ENCODE measurements at places on chromosomes 3 and 15. TPM values are rescaled to one million over a fixed set of nuclear protein-coding genes. Genes with fewer than 3 reads are reported as not detected.

The ZPLD1 gene
- total RNA-seq, result not detected

The SPINK8 gene
- total RNA-seq, result not detected

The MUC4 gene
- total RNA-seq, result not detected

The SAMD7 gene
- total RNA-seq, result not detected

The BNC1 gene
- total RNA-seq, result 2.4 TPM

The SLC6A1 gene
- not detected for total RNA-seq

The WDR72 gene
- 5.9 TPM for total RNA-seq

The ZNF662 gene
- total RNA-seq, result 0.04 TPM

The SLCO2A1 gene
- not detected for total RNA-seq

- DNase-seq, result peak; percentile 86
Measured at GRCh38 chr3:99751649-99752048, 66.0 kb upstream of the CMSS1 start.

GRCh38 chr3:127634653-127635052 lies 5.7 kb downstream of the PODXL2 start:
- no peak for DNase-seq

- peak; percentile 33 for DNase-seq
Measured at GRCh38 chr3:107662124-107662507, 139.4 kb downstream of the BBX start.

DNA sequence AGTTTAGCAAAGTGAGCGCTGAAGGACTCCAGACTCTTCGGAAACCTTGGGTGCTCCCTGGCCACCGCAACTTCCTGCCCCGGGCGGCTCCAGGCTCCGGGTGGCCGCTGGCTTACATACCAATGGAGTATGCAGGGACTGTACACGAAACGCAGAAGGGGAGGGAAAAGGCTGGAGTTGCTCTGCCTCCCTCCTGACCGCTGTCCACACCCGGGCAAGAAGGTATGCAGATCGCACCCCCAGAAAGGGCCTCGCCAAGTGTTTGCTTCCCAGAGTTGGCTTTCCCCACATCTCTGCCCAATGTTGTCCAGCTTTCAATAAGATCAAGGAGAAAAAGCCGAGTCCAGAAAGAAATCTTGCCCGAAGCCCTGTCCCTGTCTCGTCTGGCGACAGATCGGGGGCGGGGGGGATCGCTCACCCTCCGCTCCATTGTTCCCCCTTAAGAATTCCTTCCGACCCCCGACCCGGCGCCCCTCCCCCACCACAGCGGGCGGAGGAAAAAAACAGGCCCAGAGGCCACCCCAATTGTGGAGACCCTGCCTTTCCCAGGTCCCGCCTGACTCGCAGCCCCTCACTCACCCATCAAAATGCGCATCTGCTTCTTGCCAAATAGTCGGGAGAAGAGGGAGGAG lies 533 bp downstream of the ARF4 start:
- peak; percentile 88 for DNase-seq

DNA sequence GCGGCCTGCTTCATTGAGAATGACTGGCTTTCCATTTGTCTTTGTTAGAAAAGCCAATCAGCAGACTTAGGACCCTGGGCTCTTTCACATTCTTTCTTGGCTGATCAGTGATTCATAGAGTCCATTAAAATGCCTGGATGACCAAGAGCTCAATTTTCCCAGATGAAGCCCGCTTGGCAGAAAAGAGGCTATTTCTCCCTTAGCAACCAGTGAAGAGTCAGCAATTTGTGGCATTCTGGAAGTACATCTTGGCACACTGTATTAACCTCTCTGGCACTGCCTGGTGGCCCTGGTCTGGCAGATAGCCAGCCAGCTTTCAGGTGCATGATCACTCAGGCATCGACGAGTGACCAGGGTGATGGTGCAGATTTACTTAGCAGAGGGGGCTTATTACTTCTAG lies 145.7 kb upstream of the PLAAT1 start:
- DNase-seq, result no peak

DNA sequence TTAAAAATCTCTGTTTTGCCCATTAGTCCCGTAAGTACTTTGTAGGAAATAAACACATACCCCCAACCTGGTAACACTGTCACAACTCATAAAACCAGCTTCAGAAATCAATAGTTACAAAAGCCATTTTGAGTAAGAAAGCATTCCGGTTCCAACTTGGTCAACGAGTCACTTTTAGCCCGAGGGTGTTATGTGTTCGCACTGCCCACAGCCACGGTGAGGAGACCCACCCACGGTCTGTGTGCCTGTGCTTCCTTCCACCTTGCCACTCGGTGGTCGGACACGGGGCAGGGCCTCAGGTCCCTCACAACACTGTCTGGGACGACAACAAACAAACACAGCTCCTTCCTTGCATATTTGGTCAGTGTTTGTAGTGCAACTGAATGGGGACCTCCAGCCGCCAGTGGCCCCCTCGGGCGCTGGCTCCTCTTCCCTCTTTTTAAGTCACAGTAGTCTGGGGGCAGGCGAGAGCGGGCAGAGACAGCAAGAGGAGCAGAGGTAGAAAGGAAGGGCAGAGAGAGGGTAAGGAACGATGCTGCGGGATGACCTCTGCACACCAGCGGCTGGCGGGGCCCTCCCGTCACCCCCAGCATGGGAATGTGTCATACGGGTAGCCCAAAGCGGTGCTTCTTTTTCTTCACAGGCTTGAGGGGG lies 5.2 kb upstream of the MUSTN1 start:
- peak; percentile 22 for DNase-seq

DNA sequence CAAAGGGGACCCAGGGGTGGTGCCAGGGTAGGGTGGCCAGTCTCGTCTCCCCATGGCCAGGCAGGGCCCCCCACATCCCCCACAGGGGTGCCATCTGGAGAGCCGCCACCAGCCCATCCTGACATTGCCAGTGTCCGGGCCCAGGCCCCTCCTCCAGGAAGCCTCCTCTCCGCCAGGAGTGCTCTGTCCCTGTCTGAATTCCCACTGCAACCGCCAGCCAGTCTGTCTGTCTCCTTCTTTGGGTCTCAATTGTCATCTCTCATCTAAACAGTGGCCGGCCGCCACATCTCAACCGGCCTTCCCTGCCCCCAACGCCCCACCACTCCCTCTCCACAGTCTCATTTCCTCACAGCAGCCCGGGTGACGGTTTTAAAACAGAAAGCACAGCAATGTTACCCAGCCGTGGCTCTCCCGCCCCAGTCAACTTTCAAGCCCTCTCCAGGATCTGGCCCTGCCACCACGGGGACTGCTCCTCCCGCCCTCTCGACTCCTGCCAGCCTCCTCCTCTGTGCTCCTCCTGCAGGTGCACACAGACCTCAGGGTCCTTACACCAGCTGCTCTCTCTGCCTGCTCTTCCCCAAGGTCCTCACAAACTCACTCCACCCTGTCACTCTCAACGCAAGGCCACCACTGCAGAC lies 57.0 kb downstream of the IQSEC1 start:
- DNase-seq, result no peak

GRCh38 chr3:184261854-184262763 lies 756 bp upstream of the CAMK2N2 start:
- DNase-seq, result peak; percentile 21

GRCh38 chr15:64634576-64635498 lies 140.6 kb downstream of the RBPMS2 start:
- DNase-seq, result no peak

DNA sequence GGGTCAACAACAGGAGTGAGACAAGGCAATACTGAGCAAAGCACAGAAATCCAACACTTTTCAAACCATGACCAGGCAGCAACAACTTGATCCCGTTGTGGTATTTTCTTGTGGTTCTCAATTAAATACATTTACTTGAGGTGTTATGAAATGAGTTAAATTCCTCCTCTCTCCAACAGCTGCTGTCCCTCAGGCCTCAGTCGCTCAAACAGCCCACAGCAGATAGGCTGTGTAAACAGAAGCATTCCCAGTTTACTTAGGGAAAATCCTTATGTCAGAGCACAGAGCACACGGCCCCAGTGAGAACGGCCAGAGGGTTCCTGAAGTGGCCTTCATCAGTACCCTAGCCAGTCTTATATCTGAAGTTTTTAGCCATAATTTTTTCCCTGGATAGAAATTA lies 359.9 kb downstream of the AGBL1 start:
- no peak for DNase-seq

DNA sequence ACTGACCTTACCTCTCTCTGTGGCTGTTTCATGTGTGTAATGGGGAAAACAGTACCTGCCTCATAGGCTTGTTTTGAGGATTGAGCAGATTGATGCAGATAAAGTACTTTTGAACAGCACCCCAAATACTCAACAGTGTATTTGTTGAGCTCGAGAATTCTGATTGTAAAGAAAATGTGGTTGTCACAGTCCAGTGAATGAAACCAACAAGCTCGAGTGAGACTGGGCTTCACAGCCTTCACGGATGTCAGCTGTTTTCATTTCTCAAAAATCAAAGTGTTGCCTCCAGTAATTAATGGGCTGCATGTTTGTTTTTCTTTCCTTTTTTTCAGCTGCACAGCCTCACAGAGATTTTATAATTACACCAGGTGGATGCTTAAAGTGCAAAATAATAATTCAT lies 43.7 kb downstream of the PARP15 start:
- DNase-seq, result no peak

GRCh38 chr3:169147238-169148008 lies 516.1 kb downstream of the MECOM start:
- peak; percentile 73 for DNase-seq

GRCh38 chr3:191795196-191795595 lies 334.2 kb downstream of the PYDC2 start:
- peak; percentile 33 for DNase-seq

DNA sequence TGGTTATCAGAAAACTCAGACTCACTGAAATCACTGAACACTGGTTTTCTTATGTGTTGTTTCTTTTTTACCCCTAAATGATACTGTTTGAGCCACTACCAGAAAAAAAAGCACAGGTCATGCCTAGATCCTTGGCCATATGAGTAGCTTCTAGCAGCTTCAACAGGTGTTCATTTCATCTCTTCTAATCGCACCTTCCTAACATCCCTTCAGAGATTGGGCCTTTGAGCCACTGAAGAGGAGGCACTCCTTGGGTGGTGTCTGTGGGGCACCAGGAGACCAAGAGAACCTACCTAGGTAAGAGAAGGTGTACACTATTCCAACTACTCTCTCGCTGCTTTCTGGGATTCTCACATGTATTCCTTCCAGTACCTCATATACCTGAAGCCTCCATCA lies 2.5 kb downstream of the HEG1 start:
- DNase-seq, result no peak

GRCh38 chr15:91664224-91664836 lies 189.2 kb upstream of the SLCO3A1 start:
- no peak for DNase-seq

- DNase-seq, result peak; percentile 17
Measured at GRCh38 chr15:70095408-70096214, 2.1 kb downstream of the TLE3 start.

Data from PC-3 (cell line).